ENCODE measurements at places on chromosomes 12 and 14.

GRCh38 chr12:111256629-111257434 lies 112.1 kb downstream of the PHETA1 start:
- no peak for DNase-seq

GRCh38 chr12:53207042-53207441 lies at the start of gene ITGB7:
Gene ITGB7, minus strand, starts transcription at chr12:53207251. Its CDS starts 6,808 bp downstream, at chr12:53200443.
- no peak for DNase-seq

DNA sequence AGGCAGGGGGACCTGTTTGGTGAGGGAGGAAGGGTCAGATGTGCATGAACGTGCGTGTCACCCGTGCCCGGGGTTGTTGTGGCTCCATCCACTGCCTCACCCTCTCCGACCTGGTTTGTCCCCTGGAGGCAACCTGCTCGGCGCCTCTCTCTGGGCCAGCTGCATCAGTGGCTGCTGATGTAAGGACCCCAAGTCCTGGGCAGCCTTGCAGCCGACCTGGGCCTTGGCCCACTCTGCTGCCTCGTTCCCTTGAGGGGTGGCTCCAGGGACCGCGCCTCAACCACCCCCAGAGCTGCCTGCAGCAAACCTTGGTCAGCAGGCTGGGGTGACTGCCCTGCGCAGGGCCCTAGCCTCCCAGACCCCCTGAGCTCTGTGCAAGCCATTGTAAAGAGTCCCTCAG lies 351.7 kb downstream of the TMEM121 start:
- peak; percentile 5 for DNase-seq

DNA sequence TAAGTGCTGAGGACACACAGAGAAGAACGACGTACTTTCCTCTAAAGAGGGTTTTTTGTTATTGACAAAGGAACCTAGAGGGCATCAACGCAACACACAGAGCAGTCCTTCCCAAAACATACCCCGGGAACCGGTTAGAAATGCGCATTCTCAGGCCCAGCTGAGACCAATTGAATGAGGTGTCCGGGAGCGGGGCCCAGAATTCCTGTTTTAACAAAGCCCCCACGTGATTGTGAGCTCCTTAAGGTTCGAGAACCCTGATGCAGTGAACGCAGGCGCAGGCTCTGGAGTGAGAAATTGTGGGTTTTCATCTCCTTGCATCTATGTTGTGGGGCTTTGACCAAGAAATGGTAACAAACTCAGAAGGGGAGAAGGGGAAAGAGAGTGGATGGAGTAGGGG lies 51.0 kb upstream of the TBX3 start:
- no peak for DNase-seq

DNA sequence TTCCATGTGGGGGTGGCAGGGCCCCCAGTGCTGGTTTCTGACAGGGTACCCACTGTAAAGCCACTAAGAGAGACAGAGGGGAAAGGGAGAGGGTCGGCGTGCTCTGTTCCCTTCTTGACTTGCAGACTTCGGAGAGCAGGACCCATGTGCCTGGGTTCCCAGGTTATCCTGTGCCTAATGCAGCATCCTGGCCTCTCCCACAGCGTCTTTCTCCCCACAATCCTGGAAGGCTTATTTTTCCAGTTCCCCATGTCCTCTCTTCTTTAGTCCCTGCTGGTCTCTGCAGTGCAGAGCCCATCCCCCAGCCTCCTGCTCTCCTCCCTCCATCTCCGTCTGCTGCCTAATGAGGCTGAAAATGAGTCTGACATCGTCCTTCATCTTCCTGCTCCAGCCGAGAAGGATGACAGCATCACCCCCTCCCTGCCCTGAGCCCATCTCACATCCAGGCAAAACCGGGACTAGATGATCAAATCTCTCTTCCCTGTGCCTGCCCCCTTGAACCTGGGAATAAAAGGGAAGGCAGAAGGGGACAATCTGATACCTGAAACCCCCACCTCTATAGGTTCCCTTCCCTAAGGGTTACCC lies 15.1 kb downstream of the CALCOCO1 start:
- DNase-seq, result no peak

DNA sequence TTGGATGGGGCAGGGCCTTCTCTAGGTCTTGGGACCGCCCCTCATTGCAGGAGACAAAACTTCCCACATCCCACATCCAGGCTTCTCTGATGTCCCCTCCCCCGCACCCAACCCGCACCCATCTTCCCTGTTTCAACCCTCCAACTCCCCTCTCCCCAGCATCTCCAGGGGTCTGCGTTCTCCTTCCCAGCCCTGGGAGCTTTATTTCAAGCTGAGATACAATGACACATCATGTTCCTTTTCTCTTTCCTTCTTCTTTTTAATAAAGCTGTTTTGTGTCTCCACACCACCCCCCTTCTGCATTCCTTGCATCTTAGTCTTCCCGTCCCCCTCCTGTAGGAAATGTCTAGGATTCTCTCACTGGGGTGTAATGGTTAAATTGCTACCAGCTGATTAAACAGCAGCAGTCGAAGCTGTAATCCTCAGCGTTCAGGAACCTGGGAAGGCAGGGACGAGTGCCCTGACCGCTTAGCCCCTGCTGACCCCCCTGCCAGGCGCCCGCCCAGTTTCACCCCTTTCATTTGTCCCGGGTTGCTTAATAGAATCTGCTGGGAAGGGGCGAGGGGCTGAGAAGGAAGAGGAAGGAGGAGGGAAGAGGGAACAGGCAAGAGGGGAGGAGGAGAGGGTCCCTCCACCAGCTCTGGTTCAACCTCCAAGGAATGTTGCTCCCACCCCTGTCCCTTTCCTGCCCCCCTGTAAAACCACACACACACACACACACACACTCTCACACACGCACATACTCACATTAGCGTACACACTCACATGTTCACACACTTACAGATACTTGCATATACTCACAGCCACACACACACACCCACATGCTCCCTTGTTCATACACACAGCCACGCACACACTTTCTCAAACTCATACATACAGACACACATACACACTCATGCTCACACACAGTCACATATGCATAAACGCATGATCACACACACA lies 104.5 kb upstream of the MED13L start:
- DNase-seq, result peak; percentile 61

DNA sequence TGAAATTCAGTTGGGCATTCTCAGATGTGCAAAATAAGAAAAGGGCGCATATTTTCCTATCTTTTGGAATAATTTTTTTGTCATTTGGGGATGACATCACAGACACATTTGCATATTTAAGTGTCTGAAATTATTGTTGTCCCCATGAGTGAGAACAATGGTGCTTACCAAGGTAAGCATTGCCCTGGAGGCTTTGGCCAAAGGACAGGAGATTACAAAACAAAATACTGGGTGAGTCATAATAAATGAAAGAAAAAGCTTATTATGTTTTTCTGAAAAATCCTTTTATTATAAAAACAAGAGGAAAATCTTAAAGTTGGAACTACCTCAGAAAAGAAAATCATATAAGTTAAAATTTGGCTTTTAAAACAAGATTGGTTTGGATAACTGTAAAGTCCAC lies 254.9 kb downstream of the BTG1 start:
- no peak for DNase-seq

DNA sequence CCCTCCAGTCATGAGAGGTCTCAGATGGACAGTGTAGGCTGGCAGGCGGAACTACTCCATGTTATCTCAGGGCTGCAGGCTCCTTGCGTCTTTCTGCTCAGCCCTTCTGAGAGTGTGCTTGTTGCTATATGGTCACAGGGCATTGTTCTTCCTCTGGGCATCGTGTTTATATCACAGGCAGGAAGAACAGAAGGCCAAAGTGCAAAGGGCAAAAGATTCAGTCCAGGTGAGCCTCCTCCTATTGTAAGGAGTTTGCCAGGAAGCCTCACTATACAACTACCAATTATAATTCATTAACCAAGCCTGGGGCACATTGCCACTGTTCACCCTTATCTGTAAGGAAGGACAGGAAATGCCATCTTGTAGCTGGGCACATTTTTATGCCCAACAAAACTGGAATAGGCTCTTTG lies 195.5 kb upstream of the KITLG start:
- DNase-seq, result no peak

- DNase-seq, result no peak
Measured at GRCh38 chr12:3552726-3553045, 61.7 kb downstream of the PRMT8 start.

DNA sequence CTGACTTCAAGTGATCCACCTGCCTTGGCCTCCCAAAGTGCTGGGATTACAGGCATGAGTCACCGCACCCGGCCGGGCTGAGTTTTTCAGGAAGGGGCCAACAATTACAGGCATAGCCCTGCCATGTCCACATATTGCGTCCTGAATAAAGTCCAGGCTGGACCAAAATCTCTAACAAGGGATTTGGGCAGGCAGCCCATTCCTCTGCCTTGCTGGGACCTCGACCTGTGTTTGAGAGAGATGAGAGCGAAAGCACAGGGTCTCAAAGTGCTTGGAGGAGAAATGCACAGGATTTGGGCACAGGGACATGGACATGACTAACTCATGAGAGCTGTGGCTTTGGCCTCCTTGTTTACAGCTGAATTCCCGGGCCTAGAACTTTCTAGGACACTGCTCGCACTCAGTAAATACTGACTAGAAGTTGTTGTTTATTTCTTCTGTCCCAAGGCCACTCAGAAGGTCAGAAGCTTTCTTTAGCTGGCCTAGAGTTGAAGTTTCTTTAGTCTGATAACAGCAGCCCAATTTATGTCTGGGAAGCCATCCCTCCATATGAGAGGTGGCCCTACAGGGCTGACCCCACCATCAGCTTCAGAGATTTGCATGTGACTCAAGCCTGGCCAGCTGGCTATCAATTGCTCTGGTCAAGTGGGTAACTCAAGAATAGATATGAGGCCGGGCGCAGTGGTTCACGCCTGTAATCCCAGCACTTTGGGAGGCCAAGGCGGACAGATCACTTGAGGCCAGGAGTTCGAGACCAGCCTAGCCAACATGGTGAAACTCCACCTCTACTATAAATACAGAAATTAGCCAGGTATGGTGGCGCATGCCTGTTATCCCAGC lies 11.7 kb downstream of the CAMKK2 start:
- DNase-seq, result no peak

- DNase-seq, result no peak
Measured at GRCh38 chr12:89721291-89721987, 12.8 kb upstream of the ATP2B1 start.

- DNase-seq, result no peak
Measured at GRCh38 chr12:68240079-68240478, 13.3 kb downstream of the IL22 start.

DNA sequence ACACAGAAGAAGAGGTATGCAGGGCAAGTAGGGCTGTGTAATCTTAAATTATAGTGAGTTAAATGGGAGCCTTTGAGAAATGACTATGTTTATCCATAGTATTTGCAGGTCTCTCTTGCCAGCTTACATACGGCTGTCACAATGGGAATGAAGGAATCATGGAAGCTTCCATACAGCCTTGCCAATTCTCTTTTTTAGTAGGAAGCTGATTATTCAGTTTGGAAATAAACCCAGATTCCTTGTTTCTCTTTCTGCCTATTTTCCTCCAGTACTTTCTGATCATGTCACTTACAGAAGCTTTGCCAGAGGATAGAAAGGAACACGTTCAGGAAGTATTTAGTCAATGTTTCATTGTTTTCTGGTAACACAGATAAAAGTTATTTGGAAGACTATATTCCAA lies 217.4 kb upstream of the DIO2 start:
- no peak for DNase-seq

DNA sequence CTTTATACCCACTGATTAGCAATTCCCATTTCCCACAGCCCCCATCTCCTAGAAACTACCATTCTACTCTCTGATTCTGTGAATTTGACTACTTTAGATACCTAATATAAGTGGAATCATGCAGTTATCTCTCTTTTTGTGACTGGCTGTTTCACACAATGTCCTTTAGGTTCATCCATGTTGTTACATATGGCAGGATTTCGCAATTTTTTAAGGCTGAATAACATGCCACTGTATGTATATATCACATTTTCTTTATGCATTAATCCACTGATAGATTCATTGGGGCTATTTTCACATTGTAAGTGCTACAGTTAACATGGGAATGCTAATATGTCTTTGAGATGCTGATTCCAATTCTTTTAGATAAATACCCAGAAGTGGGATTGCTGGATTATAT lies 11.8 kb upstream of the TBK1 start:
- no peak for DNase-seq

DNA sequence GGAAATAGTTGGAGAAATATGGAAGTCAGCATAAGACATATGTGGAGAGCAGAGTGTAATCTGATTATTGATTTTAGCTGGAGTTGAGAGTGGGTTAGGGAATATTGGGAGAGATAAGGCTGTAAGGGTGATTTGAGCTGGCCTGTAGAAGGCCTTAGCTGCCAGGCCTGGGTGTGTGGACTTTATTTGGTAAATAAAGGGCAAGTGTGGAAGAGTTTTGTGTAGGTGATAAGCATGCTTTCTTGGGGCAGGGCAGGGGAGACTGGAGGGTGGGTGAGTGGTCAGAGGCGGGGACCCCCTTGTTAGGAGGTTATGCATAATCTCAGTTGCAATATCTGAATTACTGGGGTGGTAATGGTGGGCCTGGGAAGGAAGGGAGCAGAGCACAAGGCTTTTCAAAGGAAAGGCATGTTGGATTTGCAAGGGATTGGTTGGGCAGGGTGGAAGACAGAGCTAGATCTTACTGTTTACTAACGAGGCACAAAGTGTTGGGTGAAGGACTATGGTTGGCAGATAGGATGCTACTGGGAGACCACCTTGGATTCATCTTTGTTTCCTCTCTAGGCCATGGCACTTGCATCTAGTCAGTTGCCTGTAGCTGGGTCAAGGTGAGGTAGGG lies 5.5 kb downstream of the KHNYN start:
- DNase-seq, result no peak

- DNase-seq, result no peak
Measured at GRCh38 chr12:121364683-121365121, 12.5 kb upstream of the ANAPC5 start.

DNA sequence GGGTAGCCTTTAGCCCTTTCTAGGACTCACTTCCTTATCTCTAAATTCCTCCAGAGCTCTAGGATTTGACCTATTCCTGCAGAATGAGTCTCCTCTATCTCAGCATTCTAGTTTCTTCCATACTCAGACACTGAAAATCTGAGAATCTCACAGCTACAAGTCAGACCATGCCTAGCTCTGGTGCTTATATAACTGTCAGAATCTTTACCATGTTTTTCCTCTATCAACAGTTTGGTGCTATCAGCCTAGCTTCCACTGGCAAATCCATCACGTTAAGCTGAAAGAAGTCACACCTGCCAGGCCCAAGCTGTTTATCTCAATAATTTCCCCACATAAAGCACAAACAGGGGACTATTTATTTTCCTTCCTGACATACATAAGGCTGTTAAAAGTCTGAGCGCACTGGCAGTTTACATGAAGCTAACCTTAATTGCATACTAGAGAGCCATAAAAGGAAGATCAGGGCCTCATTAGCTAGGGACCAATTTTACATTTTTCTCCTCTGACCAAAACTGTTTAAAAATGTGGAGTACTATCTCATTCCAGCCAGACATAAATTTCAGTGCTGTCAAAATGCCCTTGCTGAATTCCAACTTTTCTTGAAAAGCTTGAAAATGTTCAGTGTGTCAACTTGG lies 270.5 kb downstream of the C12orf75 start:
- no peak for DNase-seq

DNA sequence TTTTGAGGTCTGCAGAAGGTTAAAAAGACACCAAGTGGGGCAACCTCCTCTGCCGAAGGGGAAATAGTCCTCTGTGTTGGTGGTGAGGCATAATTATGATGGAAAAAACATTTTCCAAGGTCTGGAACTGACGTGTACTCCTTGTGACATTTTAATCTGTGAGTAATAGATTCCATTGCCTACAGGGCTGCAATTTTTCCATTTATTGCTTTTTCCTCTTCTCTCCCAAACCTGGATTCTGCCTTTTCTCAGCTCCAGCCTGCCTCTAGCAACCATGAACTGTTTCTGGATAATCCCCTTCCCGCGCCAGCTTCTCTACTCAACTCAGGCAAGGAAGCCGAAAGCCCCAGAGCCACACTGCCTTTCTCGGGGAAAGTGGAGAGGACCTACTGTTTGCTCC lies 230.1 kb upstream of the PLXNC1 start:
- DNase-seq, result no peak

GRCh38 chr12:78375461-78375860 lies 489.1 kb upstream of the SYT1 start:
- no peak for DNase-seq
